Heart left ventricle (tissue), 16 donors: ENCODE measurements at places on chromosomes 1 and 21. TPM values are rescaled to one million over a fixed set of nuclear protein-coding genes. Genes with fewer than 3 reads are reported as not detected.

The SYF2 gene
- 40.5 TPM for total RNA-seq

The SNX7 gene
- 22.3 TPM for total RNA-seq

The OR10J4 gene
- not detected for total RNA-seq

The ARHGEF16 gene
- 0.46 TPM for total RNA-seq

The S100A13 gene
- total RNA-seq: 125 TPM

The PLA2G2C gene
- not detected for total RNA-seq
